Stomach (tissue), 19 donors: ENCODE measurements at places on chromosomes 7 and 10. TPM values are rescaled to one million over a fixed set of nuclear protein-coding genes. Genes with fewer than 3 reads are reported as not detected.

- no peak for DNase-seq
Observed at GRCh38 chr7:75937958-75938786, 23.2 kb downstream of the POR start.

- DNase-seq: no peak
Observed at GRCh38 chr7:113370910-113371309, 252.6 kb upstream of the SMIM30 start.

DNA sequence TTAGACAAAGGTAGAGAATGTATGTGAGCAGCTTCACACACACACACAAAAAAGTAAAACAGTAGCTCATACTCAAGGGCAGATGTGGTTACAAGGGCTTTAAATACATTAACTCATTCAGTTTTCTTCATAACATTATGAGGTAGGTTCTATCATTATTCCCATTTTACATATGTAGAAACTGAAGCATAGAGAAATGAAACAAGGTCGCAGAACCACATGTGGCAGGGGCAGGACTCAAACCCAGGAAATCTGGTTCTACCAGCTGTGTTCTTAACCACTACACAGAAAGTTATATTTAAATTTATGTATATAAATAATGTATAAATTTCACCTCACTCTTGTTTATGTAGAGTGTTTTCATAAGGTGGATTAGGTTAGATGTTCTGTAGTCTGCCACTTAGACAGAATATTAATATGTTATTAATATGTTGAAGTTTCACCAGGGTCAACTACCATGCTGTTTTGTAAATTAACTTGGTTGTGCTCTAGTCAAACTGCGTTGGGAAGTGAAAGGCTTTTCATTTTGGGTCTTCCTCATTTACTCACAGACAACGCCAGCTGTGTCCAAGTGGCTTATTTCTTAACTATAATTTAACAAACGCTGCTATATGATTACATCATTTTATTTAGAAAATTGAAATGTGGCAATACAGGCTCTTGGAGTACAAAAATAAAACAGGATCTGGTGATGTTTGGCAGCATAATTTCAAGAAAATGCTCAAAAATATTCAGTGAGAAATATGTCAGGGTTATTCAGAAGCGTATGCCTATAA, 138.4 kb downstream of the MDFIC start:
- no peak for DNase-seq

DNA sequence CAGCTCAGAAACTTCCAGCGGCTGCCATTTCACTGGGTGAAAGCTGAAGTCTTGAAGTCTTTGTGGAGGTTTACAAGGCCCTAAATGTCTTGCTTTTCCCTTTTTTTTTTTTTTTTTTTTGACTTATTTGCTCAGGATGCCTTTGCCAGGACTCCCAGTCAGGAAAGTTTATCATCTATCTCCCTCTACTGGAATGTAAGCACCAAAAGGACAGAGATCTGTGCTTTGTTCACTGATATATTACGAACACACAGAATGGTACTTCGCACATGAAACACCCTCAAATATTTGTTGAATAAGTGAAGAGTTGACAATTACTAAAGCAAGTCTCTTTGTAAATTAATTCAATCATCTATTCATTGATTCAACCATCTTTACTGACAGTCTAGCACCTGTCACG, 23.2 kb downstream of the ABCB4 start:
- DNase-seq: no peak

DNA sequence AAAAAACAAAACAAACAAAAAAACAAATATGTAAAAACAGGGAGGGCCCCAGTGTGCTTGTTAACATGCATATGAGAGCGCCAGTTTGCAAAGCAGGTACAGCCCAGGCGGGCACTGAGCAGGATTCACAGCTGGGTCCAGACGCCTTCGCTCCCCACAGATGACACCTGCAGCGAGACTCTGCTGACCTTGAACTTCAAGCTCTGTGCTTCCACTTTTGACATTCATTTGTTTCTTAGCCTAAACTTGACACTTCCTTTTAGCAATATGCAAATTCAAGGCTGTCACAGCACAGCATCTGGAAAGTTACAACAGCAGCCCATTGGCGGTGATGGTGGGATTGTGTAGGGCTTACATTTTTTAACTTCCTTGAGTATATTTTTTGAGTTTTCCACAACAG, 88.8 kb upstream of the TNS3 start:
- no peak for DNase-seq

GRCh38 chr10:22244001-22244400, 26.2 kb upstream of the EBLN1 start:
- no peak for DNase-seq

DNA sequence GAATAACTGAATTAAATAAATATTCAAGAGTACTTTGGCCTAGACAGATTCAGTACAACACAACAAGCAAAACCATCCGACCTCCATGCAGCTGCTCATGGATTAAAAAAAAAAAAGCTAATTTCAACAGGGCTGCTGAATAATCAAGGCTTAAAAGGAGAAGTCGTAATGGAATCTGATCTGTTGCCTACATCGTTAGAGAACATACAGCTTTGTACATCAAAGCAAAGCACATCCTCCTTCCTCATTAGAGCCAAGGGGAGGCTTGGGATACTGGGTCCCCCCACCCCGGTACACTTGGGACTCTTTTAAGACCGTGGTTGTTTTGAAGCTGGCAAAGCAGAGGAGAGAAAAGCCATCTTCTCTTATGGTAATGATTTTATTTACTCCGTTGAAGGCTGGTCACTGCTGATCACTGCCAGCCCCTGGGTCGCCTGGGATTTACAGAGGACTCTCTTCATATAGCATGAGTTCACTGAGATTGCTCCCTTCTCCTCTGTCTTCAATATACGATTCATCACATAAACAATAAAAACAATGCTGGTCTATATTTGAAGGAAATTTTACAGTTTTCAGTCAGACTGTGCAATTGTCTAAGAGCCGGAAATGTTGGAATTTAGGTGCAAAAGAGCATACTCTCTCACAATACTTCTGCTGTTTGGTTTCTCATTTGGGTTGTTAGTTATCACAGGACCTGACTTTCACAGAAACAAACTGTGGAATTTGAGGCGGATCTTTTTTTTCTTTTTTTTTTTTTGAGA, 148.8 kb downstream of the FAM107B start:
- no peak for DNase-seq

- DNase-seq: no peak
Observed at GRCh38 chr7:134932707-134933370, 53.5 kb upstream of the AGBL3 start.

DNA sequence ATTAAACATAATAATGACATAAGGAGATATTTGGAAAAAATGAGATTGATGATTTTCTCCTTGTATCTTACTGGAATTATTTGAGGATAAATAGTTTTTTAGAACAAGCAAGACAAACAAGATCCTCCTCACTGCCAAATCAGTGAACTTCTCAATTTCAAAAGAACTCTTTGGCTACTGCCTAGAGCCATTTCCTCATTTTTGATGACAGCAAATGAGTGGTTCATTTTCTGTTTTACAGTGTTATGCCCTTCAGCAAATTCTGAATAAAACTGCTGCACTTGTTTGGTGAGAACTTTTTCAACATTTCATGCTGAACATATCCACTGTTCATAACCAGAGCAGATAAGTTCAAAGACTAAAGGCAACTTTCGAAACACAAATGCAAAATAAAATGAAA, 42.5 kb upstream of the AHR start:
- DNase-seq: no peak

- peak; percentile 37 for DNase-seq
Observed at GRCh38 chr10:106982268-106982667, 182.2 kb downstream of the SORCS1 start.

- no peak for DNase-seq
Observed at GRCh38 chr7:44268671-44269070, 56.7 kb downstream of the CAMK2B start.

- DNase-seq: no peak
Observed at GRCh38 chr10:35565602-35566081, 39.5 kb upstream of the GJD4 start.

DNA sequence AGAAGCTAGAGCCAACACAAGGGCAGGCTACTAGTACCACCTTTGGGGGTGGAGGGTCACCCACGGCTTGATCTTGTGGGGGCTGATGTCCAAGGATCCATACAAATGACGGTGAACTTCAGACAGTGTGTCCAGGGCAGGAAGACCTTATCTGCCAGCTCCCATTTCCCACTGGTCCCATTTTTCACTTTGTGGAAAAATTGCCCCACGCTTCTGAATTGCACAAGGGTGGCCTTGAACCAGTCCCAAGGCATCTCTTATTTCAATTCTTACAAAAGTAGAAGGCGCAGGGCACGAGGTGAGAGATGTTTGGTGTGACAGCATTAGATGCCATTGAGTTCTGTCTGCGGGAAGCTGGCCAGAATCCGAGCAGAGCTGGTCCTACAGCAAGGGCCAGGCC, 252.7 kb upstream of the CELF2 start:
- DNase-seq: no peak

DNA sequence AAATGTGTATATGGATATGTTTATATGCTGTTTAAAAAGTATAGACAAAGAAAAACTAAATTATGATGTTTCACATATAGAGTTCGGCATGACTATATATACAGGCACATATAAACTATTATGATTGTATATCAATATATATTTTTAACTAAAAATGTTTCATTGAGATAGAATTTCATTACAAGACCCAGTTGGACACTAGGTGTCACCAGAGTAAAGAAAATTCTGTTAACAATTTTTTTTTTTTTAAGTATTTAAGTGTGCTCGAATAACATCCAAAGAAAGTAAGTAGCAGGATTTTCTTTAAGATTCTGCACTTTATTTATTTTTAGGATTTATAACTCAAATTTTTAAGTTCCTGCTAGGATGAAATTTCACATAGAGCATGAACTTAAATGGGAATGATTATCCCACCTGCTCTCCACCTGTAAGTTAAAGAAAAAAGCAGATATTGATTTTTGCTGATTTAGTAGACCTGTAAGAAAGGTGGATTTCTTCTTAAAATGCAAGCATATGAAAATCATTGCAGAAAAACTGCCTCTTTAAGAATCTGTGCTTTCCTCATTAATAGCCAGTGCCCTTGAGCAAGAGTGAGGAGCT, 961.5 kb downstream of the PCDH15 start:
- no peak for DNase-seq

DNA sequence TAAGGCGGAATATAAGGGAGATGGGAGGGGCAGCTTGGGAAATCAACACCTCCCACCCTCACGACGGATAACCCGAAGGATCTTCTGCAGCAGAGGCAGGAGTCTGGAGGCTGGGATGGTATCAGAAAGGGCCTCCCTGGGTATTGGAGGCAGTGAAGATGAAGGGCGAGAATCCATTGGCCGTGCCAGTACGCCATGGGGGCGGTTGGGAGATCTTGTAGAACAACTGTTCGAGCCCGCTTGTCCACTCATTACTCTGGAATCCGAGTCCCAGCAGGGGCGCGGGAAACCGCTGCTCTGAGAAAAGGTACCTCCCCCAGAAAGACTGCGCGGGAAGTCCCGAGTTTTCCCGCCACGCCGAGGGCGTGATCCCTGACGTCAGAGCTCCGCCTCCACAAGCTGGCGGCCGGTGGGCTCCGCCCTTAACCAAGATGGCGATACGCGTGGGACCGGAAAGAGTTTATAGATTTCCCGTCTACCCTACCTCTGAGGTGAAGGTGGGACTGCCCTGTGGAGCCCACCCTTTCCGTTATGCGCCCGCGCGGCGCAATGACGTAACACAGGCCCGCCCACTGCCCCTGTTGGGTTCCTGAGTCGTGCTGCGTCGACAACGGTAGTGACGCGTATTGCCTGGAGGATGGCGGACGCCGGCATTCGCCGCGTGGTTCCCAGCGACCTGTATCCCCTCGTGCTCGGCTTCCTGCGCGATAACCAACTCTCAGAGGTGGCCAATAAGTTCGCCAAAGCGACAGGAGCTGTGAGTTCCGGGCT, at the start of gene NOLC1:
Gene NOLC1, plus strand, starts transcription at position 616 of the 771 bp plus-strand sequence. Its CDS starts 22 bp downstream, at position 638.
- peak; percentile 100 for DNase-seq

The RAMP3 gene
- 11.9 TPM for polyA plus RNA-seq

The MCU gene
- 70.3 TPM for polyA plus RNA-seq

The IKZF1 gene
- polyA plus RNA-seq: 1.8 TPM

The GIMAP1 gene
- polyA plus RNA-seq: 2.4 TPM

The AFAP1L2 gene
- 4.5 TPM for polyA plus RNA-seq

The PON3 gene
- 3.4 TPM for polyA plus RNA-seq

The PAPOLB gene
- not detected for polyA plus RNA-seq

The ZNF425 gene
- 0.93 TPM for polyA plus RNA-seq
